ENCODE measurements at places on chromosomes 1 and 21. TPM values are rescaled to one million over a fixed set of nuclear protein-coding genes. Genes with fewer than 3 reads are reported as not detected.

DNA sequence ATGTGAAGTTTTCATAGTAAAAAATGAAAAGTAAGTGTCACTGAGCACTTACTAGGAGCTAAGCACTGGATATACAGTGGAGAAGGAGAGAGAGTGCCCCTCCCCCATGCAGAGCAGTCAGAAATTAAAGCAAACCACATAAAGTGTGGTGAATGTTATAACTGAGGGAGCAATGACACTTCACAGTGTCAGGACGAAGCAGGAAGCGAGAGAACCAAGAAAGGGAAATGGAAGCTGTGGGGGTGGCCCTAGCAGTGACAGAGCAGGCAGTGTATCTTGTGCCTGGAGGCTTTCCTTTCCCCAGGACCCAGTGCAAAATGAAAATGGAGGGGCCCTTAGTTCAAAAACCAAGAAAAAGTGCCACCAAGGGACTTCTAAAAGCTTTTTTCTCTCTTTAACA, 21.5 kb upstream of the RCAN3 start:
- no peaks in the 10 kb centered on the region for H3K27me3 ChIP-seq
- no peaks in the 10 kb centered on the region for H3K4me1 ChIP-seq
- no peak overlapping the region for H3K4me3 ChIP-seq
- H3K36me3 ChIP-seq: no peaks in the 10 kb centered on the region
- peak; percentile 51 for DNase-seq

- no peaks in the 10 kb centered on the region for H3K36me3 ChIP-seq
- H3K27me3 ChIP-seq: peaks cover 5% of the 10 kb centered on the region
- H3K4me3 ChIP-seq: no peak overlapping the region
Observed at GRCh38 chr1:166999075-166999474, 10.0 kb downstream of the MAEL start.

- H3K4me1 ChIP-seq: no peaks in the 10 kb centered on the region
- no peak overlapping the region for H3K4me3 ChIP-seq
- H3K27me3 ChIP-seq: no peaks in the 10 kb centered on the region
- H3K36me3 ChIP-seq: no peaks in the 10 kb centered on the region
Observed at GRCh38 chr21:40972151-40972550, 125.2 kb upstream of the DSCAM start.

DNA sequence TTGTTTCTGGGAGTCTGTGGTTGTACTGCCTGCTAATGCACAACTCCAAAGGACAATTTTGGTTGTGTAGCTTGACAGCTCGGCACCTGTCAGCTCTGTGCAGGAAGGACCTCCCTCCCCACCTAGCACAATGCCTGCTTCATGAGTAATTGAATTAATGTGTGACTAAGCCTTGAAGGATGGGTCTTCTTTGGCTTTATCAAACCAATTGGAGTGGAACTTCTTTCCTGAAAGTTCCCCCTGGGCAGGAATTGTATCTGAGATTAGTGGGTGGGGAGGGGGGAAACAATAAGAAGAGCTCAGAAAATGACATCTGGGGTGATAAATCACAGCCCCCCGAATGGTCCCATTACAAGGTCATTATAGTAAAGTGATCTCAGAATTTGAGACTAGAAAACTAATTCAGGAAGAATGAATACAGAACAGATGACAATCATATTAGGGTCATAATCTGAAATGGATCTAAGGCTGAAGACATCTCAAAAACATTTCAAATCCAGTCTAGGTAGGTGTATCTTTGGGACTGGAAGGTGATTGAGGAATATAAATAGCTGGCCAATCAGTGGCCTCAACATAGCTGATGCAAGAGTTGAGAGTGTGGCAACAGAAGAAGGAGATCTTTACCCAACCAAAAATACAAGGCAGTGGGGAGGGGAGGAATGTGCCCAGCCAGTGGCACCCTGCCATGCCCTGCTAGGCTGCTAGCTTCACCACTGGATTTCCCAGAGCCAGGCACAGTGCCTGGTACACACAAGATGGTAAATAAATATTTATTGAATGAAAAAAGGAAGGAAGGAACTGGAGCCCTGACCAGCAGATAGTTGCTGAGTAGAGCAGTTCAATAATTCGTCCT, 10.1 kb upstream of the SESN2 start:
- peak overlapping the region; percentile 91 for H3K27ac ChIP-seq
- H3K27me3 ChIP-seq: no peaks in the 10 kb centered on the region
- H3K4me1 ChIP-seq: peaks cover 15% of the 10 kb centered on the region
- H3K4me3 ChIP-seq: no peak overlapping the region

DNA sequence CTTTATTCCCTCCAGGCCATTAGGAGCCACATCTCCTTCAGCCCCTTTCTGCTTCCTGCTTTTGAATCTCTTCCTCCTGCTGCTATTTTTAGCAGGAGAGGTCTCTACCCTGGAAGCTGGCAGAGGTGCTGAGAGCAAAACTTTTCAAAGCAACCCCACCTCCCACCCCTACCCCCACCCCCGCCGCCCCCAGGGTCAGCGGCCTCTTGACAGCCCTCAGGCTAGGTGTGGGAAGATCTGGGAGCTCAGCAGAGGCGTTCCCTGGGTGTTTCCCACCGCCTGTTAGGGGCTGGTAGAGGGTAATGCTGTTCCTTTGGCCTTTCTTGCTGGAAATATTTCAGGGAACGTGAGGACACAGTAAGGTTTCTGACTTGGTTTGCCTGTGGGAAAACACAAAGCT, 112.5 kb upstream of the CACHD1 start:
- H3K4me1 ChIP-seq: no peaks in the 10 kb centered on the region
- no peak overlapping the region for H3K27ac ChIP-seq

DNA sequence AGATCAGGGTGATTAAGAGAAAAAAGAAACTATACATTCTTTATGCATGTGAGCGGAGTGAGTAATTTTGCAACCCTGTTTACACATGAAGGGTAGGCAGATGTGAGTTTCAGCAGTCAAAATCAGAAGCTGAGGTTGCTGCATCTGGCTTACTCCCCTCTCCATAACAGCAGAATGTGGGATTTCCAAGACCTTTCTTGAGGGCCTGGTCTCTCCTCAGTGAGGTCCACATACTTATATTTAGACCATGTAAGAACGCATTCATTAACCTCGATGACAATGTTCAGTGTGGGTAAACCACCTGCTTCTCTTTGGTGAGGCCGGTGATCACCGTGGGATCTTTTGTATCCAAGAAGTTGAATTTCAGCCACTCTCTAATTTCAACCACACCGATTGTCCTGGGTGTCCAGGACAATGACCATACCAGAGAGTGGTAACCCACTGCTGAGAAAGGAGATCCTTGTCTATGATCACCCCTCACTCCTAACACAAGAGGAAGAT, 18.7 kb upstream of the RAP1A start:
- peaks cover 46% of the 10 kb centered on the region for H3K4me1 ChIP-seq
- no peak overlapping the region for H3K27ac ChIP-seq
- DNase-seq: no peak

DNA sequence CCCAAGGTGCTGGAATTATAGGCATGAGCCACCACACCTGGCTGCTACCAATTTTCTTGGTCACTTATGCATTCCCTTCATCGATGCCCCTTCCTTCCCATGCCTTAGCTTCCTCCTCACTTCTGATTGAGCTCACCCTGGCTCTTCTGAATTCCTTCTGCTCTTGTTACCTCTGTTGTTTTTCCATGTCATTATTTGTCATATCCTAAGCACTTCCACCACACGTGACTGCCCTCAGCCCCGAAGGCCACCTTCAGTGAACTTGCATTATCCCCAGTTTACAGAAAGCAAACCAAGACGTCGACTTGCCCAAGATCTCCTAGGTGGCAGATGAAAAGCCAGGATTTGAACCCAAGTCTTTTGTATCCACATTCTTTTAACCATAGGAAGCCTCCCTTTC, 30.7 kb downstream of the CA6 start:
- no peak overlapping the region for H3K27ac ChIP-seq
- H3K36me3 ChIP-seq: no peaks in the 10 kb centered on the region
- H3K4me1 ChIP-seq: peaks cover 3% of the 10 kb centered on the region
- H3K27me3 ChIP-seq: no peaks in the 10 kb centered on the region
- DNase-seq: no peak

S100A10 gene
- 1,069 TPM for total RNA-seq

GRCh38 chr1:77671836-77672235, 10.6 kb downstream of the ZZZ3 start:
- no peak overlapping the region for H3K27ac ChIP-seq
- H3K4me1 ChIP-seq: no peaks in the 10 kb centered on the region
- no peaks in the 10 kb centered on the region for H3K27me3 ChIP-seq
- H3K4me3 ChIP-seq: no peak overlapping the region
- H3K36me3 ChIP-seq: no peaks in the 10 kb centered on the region

GRCh38 chr1:161069731-161070270, at the start of gene ARHGAP30:
Gene ARHGAP30 (minus strand): TSS chr1:161069891. CDS start chr1:161069624, 267 bp downstream.
- H3K27ac ChIP-seq: peak within 1 kb of the TSS; percentile 98
- peak within 1 kb of the TSS; percentile 64 for H3K4me3 ChIP-seq
- no peaks in the 10 kb centered on the region for H3K36me3 ChIP-seq

PRR9 gene
- not detected for total RNA-seq

C1QTNF12 gene
- 2.2 TPM for total RNA-seq

DNA sequence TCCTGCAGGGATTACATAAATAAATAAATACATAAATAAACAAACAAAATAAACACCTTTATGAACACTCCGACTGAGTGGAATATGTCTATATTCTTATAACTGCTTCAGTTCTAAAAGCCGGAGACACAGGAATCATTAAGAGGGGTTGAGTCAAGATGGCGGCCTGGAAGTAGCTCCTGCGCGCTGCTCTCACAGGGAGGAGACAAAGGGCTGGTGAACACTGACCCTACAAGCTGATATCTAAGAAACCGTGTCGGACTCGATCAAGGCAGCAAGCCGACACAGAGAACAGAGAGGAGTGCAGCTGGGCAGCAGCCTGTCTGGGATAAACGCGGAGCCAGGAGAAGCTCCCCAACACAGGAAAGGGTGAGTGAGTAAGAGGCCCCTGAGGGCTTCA, 1098.6 kb upstream of the NCAM2 start:
- H3K4me1 ChIP-seq: no peaks in the 10 kb centered on the region
- no peak overlapping the region for H3K27ac ChIP-seq
- H3K4me3 ChIP-seq: no peak overlapping the region
- no peak for DNase-seq
- H3K27me3 ChIP-seq: no peaks in the 10 kb centered on the region
- H3K36me3 ChIP-seq: no peaks in the 10 kb centered on the region

ANP32E gene
- 31.4 TPM for total RNA-seq

GRCh38 chr1:204802401-204803175, 68.1 kb upstream of the NFASC start:
- H3K27ac ChIP-seq: no peak overlapping the region
- no peak overlapping the region for H3K4me3 ChIP-seq
- no peak for DNase-seq
- no peaks in the 10 kb centered on the region for H3K27me3 ChIP-seq

DNA sequence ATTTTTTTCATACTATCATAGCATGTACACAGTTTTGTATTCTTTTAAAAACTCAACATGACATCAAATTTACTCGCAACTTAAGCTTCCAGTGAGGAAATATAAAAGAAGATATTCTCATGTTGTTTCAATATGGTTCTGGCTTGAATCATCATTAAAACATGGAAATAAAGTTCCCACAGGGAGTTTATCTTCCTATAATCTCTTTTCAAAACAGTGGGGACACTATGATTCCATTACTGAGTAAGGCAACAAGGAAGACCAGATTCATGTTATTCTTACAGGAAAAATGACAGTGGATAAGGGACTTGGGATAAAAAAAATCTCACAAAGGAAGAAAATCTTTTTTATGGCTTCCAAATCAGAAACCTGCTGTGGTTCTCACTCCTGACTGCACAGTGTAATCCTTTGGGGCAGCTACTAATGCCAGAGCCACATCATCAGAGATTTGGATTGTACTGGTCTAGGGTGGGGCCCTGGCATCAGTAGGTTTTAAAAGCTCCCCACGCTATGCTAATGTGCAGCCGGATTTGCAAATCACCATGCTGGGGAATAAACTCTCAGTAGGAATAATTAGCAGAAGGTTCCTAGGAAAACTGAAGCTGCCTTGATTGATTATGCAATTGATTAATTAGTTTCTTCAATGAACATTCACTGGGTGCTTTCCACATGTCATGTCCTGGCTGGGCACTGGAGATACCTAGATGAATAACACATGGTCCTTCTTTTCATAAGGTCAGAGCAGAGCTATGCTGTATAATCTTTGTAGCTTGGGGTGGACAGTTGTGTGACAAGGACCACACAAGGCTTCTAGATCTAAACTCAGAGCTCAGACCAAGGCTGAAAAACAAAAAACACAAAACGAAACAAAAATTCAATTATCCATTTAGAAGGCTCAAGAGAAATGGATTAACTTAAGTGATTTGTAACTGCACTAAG, 71.1 kb upstream of the C8B start:
- no peaks in the 10 kb centered on the region for H3K36me3 ChIP-seq
- no peak overlapping the region for H3K4me3 ChIP-seq
- H3K27ac ChIP-seq: no peak overlapping the region
- H3K27me3 ChIP-seq: no peaks in the 10 kb centered on the region
- no peak for DNase-seq

- no peaks in the 10 kb centered on the region for H3K36me3 ChIP-seq
- H3K27me3 ChIP-seq: no peaks in the 10 kb centered on the region
- H3K27ac ChIP-seq: no peak overlapping the region
- DNase-seq: no peak
Observed at GRCh38 chr1:86515597-86515996, 31.3 kb upstream of the CLCA4 start.

- no peak for DNase-seq
- no peaks in the 10 kb centered on the region for H3K36me3 ChIP-seq
- no peak overlapping the region for H3K4me3 ChIP-seq
- H3K4me1 ChIP-seq: no peaks in the 10 kb centered on the region
- no peaks in the 10 kb centered on the region for H3K27me3 ChIP-seq
- no peak overlapping the region for H3K27ac ChIP-seq
Observed at GRCh38 chr1:101410048-101410878, 173.4 kb downstream of the S1PR1 start.

DNA sequence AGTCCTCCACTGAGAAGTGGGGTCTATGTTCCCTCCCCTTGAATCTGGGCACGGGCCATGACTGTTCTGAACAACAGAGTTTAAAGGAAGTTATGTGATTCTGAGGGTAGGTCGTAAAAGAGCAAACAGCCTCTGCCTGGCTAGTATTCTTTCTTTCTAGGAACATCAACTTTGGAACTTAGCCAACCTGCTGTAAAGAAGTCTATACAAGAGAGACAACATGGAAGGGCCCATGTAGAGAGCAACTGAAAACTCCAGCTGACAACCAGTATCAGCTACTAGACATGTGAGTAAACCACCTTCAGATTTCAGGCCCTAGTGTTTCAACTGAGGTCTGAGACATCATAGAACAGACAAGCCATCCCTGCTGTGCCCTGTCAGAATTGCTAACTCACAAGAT, 7.5 kb downstream of the SELENOF start:
- H3K27ac ChIP-seq: no peak overlapping the region
- H3K27me3 ChIP-seq: no peaks in the 10 kb centered on the region
- no peak for DNase-seq
- no peaks in the 10 kb centered on the region for H3K36me3 ChIP-seq
- H3K4me3 ChIP-seq: no peak overlapping the region
- no peaks in the 10 kb centered on the region for H3K4me1 ChIP-seq

- no peak for DNase-seq
- no peaks in the 10 kb centered on the region for H3K4me1 ChIP-seq
- no peaks in the 10 kb centered on the region for H3K36me3 ChIP-seq
- H3K4me3 ChIP-seq: no peak overlapping the region
- no peaks in the 10 kb centered on the region for H3K27me3 ChIP-seq
- H3K27ac ChIP-seq: no peak overlapping the region
Observed at GRCh38 chr1:6523566-6523965, 30.7 kb downstream of the NOL9 start.

Measured in left lung (tissue), 14 donors.